ENCODE measurements at places on chromosomes 7 and 10.

DNA sequence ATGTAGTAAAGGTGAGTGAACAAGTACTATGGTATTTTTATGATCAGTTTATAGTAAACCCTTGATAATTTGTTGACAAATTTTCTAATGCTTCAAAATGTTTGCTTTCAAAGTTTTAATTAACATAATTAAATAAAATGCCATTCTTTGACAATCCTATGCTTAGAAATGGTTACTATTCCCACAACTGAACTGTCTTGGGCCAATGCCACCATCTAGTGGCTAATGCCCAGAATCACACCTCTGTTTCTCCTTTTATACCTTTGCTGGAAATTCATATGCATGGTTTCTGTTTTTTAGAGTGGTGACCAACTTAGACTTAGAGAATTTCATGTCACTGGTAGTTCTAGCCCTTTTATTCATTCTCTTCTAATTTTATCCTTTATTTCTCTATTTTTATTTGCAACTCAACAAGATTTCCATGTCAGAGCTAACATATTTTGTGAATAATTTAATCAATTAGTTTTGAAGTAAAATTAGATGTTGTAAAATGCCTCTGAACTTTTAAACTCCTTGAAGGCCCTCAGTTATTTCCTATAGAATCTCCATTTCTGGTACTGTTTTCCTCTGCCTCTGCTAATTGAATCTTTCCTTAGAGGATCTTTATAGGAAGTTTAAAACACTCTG is 31.1 kb downstream of the PCGF5 start:
- DNase-seq = peak; percentile 56

DNA sequence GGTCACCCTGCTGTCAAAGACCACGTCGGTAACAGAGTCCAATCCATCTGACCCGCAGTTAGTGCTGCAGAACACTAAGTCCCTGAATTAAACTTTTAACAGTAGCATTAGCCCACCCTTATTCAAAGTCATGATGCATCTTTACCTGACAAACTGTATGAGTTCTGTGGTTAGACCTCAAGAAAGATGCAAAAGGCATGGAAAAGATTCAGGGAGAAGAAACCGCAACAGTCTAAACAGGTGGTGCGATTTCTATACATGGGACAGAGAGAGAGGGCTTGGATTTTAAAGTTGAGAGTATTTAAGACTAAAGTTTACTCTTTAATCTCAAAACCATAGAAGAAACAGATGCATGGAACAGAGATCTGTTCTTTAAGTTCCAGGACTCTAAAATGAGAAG is 103.3 kb upstream of the NFE2L3 start:
- no peak for DNase-seq

DNA sequence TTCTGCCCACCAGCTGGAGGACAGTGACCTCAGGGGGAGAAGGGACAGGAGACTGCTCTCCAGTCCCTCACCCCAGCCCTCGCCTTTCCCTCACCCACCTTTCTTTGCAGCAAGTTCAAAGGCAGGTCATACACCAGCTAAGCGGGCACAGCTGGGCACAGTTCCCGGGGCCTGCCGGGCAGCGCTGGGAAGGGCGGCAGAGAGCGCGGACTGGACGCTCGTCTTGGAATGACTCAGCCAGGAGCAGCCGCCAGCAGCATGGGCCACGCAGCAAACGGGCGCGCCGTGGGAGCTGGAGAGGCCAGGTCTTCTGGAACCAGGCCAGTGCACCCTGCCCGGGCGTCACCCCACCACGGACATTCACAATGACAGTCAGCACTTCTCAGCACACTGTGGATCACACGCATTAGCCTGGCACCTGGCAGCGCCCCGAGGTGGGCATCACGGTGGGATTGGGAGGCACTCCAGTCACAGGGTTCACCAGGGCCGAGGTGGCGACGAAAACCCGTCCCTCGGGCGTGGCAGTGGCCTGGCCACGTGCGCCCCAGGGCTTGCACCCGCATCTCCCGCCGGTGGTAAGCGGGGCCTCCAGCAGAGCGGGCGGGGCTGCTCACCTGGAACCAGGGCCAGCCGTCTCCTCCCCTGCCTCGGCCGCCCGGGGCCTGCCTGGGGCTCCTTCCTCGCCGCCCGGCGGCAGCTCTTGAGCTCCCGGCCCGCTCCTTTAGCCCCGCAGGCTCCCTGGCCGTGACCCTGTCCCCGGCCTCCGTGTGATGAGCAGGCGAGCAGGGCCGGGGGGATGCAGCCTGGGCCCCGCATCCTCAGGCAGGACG is 29.0 kb upstream of the WDFY4 start:
- DNase-seq = peak; percentile 27

DNA sequence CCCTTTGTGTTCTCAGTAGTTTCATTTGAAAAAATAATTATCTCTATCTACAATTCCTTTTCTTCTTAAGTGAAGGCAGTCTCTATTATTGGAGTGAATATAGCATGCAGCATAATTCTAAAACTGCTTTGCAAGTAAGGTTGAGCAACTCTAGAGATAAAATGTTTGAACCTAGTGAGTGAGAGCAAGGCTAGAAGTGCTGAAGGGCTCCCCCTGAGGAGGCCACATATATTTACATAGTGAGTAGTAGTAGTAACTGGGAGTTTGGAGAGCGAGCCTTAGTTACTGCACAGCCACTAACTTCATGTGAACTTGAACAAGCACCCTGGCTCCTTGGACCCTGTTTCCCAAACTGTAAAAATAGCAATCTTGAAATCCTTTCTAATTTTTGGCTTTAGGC is 141.5 kb upstream of the DKK1 start:
- DNase-seq = no peak

DNA sequence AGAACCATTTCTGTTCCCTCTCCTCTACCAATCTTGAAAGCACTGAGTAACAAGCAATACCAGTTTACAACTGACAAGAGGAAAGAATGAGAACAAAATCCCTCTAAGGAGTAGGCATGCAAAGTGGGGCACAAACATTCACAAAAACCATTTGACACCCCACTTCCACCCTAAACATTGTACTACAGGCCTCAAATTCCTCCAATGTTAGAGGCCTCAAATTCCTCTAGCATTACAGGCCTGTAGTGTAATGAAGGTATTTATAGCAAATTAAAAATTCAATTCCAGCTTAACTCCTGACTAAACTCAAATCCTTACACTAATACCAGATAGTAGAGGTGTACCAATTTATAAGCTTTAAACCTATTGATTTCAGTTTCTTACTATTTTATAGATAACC is 85.4 kb downstream of the SIRT1 start:
- DNase-seq = peak; percentile 9

DNA sequence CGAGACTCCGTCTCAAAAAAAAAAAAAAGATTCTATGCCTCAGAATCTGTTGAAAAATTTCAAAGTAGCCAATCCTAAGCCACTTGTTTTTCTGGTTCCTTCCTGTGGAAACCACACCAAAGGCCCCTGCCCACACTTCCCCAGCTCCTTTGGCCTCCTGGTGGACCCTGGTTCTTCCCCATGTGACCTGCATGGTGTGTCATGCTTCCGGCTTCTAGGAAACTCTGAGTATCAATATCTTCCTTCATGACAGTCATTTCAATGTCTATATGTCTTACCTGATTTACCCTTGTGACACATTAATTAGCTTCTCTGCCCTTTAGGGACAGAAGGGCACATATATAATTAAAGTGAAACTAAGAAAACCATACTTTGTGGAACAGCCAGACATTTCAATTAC is 80.4 kb upstream of the GRB10 start:
- no peak for DNase-seq

DNA sequence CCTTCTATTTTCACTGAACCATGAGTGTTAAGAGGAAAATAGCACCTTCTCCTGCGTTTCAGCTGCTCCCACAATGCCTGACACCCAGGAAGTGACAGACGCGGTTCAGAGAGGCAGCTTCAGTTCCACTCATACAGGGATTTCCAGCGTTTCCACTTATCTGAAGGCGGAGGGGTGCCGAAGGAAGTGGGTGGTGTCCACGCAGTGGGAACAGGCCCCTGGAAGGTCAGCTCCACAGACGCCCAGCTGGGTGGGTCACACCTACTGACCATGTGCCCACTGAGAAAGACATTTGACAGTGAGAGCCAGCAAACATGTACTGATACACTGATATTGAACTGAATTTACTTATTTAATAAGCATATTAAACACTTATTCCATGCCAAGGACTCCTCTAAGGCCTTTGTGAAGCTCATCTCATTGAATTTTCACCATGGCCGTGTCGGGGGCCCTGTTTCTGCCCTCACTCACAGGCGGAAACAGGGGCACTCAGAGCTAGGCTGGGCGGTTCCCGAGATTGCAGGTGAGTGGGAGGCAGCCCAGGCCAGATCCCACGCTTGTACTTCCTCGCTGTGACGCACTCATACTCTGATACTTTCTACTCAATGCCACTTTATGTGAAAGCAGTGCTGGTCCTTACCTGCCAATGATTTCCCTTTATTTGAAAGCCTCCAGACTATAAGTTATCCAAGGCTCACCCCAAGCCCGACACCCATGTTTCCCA is 96.8 kb downstream of the TCERG1L start:
- no peak for DNase-seq

DNA sequence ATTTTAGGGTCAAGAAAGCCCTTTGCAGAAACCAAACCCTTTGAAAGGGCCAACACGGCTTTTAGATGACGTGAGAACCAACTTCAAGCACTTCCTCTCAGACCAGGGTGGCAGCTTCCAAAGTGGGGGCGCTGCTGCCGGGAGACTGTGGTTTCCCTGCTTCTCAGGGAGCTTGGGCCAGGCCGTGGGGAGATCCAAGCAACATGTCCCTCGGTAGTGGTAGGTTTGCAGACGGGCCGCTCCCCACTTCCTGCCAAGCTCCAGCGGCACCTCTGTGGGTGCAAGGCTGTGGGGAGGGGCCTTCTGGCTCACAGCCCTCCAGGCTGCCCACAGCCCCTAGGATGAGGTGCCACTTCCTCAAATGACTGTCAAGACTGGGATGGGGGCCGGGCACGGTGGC is 132.4 kb downstream of the FAM53B start:
- no peak for DNase-seq

GRCh38 chr7:44498230-44498954 is 7.9 kb upstream of the NUDCD3 start:
- DNase-seq = no peak

DNA sequence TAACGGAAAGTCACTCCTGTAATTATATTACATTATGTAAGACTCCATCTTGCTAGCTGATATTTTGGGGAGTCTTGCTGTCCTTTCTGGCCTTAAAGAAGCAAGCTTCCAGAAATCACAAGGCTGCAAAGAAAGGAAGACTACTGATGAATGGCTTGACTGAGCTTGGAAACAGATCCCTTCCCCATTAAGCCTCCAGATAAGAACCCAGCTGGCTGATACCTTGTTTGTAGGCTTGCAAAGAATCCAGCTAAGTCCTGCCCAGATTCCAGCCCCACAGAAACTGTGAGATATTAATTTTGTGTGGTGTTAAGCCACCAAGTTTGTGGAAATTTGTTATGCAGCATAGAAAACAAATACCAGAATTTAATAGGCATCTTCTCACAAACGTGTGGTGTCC is 49.9 kb upstream of the TMEM106B start:
- DNase-seq = no peak

GRCh38 chr7:84999450-84999849 is 187.4 kb downstream of the SEMA3D start:
- DNase-seq = no peak

GRCh38 chr10:108465871-108466641 is 1301.5 kb upstream of the SORCS1 start:
- peak; percentile 40 for DNase-seq

- DNase-seq = no peak
Measured at GRCh38 chr7:107968449-107968848, 34.5 kb downstream of the LAMB1 start.

GRCh38 chr7:28466341-28466740 is 54.0 kb downstream of the CREB5 start:
- no peak for DNase-seq

GRCh38 chr10:70053841-70054288 is 1.2 kb downstream of the MACROH2A2 start:
- DNase-seq = peak; percentile 34

DNA sequence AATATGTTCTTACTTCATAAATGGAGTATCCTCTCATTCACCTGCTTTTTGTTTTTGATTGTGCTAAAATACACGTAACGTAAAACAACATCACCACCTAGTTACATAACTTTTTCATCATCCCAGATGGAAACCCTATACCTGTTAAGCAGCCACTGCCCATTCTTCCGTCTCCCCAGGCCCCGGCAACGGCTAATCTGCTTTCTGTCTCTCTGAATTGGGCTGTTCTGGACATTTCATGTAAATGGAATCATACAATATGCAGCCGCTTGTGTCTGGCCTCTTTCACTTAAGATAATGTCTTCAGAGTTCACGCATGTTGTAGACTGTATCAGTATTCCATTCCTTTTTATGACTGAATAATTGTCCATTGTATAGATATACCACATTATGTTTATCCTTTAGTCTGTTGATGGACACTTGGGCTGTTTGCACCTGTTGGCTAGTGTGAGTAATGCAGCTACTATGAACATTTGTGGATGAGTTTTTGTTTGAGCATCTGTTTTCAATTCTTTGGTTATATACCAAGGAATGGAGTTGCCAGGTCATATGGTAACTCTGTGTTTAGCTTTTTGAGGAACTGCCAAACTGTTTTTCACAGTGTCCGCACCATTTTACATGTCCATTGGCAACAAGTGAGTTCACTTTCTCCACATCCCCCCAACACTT is 14.1 kb upstream of the SUN1 start:
- DNase-seq = peak; percentile 79

DNA sequence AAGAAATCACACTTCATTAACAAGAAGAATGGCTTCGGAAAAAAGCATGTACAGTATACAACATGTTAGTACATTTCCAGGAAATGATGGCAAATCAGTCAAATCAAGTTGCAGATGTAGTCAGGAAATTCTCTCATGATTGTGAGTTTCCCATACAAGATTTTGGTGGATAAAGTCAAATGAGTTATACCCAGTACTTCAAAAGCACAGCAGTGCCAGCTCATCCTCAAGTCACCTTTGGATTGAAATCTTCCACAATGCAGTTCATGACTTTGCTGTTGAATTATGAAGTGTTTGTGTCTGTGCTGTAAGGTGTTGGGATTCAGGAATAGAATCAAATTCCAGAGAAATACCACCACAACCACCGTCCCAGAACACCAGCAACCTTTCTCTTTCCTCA is 301.3 kb upstream of the BMPER start:
- DNase-seq = peak; percentile 16

- no peak for DNase-seq
Measured at GRCh38 chr10:31669357-31669756, 259.3 kb downstream of the ARHGAP12 start.

- DNase-seq = no peak
Measured at GRCh38 chr10:49614242-49615198, 683 bp downstream of the CHAT start.

- DNase-seq = no peak
Measured at GRCh38 chr10:34596351-34596750, 218.7 kb downstream of the PARD3 start.
